CD4-positive, alpha-beta T cell treated with Interleukin-4 for 1 hour (primary cell): ENCODE measurements at places on chromosomes 3 and 15.

GRCh38 chr3:46649436-46649835 is 37.1 kb downstream of the FAM240A start:
- no peak for DNase-seq

- no peak for DNase-seq
These were observed at the start of gene MGLL for GRCh38 chr3:127822041-127822681. TSS of gene MGLL (minus strand) at chr3:127822515. CDS start at chr3:127822318, 197 bp downstream.

- DNase-seq, result peak; percentile 29
These were observed 226.8 kb upstream of the IGF1R start for GRCh38 chr15:98421419-98422129.

DNA sequence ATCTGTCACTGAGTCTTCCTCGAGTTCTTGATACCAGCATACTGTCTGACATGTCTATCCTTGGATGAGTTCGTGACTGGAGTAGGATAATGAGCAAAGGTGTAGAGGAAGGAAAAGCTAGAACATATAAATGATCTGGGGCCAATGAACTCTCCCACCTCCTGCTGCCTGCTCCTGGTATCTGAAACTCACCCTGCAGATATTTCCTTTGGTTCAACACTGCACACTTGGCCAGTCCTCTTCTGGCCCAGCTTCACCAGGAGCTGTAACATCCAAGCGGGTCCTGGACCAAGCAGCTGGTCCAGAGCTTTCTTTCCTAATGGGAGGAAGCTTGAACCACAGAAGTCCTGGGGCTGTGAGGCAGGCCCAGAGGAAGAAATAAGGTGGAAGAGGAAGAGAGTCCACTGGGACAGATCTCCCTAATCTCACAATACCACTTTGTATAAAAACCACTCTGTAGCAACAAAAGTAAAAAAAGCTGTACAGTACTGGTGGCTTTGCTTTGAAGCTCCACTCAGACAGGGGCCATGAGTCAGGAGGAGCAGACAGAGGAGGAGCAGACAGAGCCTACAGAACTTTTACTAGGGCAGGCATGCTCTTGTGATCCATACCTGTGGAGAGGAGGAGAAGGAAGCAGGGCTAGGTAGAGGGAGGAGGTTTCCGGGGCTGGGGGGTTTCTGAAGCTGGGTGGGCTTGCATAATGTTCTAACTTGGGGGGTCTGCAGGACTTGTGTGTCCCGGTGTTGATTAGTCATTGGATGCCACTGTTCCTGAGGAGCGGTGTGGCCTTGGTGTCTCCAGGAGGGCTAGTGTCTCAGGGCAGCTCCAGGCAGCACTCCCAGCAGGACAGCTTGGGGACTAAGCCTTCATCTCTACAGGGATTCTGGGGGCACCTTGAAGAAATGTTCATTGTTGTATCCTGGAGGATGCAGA is 166.9 kb downstream of the ABHD5 start:
- DNase-seq, result no peak

GRCh38 chr3:58667704-58668103 is 1.1 kb upstream of the FAM3D start:
- no peak for DNase-seq

DNA sequence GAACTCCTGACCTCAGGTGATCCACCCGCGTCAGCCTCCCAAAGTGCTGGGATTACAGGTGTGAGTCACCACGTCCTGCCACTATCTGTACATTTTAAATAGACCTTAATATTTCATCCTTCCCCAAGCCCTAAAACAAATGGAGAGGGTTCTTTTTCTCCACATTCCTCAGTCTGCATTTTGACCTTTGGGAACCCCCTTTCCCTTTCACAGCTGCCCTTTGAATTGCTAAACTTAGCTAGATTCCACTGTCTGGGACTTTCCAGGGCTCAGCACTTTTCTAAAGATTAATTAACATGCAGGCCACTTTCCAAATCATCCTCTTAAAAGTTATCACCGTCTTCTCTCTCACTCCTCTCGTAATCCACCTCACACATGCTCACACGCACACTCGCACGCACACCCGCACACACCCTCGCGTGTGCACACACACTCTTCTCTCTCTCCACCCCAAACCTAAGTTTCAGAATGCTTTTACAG is 124.2 kb downstream of the TMCO5A start:
- DNase-seq, result no peak

- no peak for DNase-seq
These were observed 422.8 kb upstream of the NAALADL2 start for GRCh38 chr3:174436367-174436766.

- no peak for DNase-seq
These were observed 75.4 kb upstream of the HACD2 start for GRCh38 chr3:123660141-123660675.

- DNase-seq, result no peak
These were observed 76.9 kb downstream of the CTNNB1 start for GRCh38 chr3:41276191-41276590.

GRCh38 chr3:169772897-169773816 is at the start of gene MYNN:
TSS of gene MYNN (plus strand) at chr3:169773396. CDS start at chr3:169774296, 900 bp downstream.
- DNase-seq, result peak; percentile 91

GRCh38 chr15:99414755-99415731 is 150.7 kb upstream of the MEF2A start:
- no peak for DNase-seq

GRCh38 chr3:46733026-46733800 is 15.5 kb upstream of the PRSS50 start:
- no peak for DNase-seq

GRCh38 chr15:100601163-100601562 is 821 bp downstream of the LINS1 start:
- DNase-seq, result peak; percentile 55

DNA sequence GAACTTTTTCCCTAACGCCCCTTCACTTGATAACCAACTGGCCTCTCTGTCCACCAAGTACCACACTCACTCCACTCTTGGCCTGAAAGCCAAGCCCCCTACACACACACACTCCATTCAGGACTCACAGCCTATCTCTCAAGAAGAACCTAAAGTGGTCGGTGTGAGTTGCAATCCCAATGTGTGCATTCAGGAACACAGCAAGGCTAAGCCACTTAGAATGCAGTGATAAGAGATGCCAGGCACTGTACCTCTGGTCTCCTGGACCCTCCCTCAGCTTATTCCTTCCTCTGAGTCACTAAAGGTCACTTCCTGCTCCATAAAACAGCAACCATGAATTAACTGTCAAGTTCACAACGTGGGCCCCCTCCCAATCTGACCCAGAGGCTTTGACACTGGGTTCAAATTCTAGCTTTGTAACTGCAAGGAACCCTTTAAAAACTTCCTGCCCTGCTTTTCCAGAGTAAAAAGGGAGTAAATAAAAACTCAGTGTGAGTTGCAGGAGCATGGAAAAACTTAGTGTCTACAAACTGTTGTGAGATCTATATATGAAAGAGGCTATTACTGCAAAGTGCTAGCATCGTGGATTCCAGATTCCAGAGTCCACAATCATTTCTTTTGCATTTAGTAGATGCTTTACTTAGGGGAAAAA is 17.6 kb upstream of the KCNMB3 start:
- no peak for DNase-seq

DNA sequence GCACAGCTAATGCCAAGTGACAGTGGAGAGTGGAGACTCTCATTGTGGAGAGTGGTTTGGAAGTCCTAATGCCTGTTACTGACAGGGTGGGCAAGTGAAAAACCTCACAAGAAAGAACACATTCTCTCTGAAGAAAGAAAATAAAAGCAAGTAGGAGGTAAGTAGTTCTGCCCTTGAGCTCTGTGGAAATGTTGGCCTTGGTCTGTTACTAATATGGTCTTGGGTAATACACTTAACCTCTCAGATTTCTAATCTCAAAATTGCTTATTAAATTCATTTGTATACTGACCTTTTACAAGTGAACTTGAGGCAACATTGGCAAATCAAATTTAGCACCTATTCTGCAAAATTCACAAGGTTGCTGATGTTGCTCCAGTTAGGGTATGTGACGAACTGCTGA is 291.6 kb upstream of the CBLB start:
- DNase-seq, result no peak

- no peak for DNase-seq
These were observed 42.9 kb downstream of the EAF1 start for GRCh38 chr3:15470261-15470660.

GRCh38 chr15:79184465-79184892 is 93.9 kb upstream of the RASGRF1 start:
- peak; percentile 59 for DNase-seq

DNA sequence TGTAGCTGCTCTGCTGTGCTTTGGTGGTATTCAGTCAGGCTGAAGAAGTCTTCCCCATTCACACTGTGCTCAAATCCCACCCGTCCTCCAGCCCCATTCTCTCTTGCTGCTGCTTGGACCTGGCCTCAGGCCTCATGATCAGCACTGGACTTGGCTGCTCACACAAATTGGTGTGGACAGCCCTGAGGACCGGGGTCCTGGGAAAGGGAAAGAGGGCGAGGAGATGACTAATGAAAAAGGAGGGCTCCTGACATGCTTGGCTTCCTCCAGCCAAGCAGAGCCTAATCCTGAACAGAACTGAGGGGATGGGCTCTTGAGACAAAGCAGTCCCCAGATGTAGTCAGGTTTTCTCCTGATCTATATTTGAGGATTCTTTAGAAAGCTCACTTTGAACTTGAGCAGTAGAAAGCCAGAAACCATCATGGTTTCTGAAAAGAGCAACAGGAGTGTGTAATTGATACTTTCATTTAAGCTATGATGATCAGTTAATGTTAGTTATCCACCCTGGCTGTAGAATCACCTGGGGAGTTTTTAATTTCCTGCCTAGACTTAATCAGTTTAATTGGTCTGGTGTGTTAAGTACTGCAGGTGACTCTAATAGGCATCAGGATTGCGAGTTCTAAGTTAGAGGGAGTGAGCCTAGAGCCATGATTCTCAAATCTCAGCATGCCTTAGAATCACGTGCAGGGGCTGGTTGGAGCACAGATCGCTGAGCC is 79.4 kb upstream of the THBS1 start:
- DNase-seq, result no peak

DNA sequence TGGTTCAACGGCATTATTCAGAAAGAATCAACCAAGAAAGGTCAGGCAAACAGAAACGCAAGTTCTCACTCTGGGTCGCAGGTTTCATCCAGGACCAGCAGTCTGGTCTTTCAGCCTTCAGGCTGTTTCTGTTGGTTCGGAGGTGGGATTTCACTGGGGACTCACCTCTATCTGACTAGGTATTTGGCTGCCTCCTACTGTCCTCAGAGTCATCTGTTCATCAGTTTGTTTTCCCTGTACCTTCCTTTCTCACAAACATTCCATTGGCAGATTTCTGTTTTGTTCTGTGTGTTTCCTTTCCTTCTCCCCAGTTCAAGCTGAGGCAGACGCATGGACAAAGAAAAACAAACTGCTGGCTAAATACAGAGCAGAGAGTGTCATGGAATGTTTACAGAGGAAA is 1046.6 kb upstream of the CFAP20DC start:
- DNase-seq, result no peak

GRCh38 chr15:65384505-65384894 is 6.7 kb upstream of the IGDCC3 start:
- no peak for DNase-seq

- no peak for DNase-seq
These were observed 39.8 kb downstream of the TBL1XR1 start for GRCh38 chr3:177157492-177157891.

- no peak for DNase-seq
These were observed 914.8 kb downstream of the TUSC7 start for GRCh38 chr3:117624424-117624823.

DNA sequence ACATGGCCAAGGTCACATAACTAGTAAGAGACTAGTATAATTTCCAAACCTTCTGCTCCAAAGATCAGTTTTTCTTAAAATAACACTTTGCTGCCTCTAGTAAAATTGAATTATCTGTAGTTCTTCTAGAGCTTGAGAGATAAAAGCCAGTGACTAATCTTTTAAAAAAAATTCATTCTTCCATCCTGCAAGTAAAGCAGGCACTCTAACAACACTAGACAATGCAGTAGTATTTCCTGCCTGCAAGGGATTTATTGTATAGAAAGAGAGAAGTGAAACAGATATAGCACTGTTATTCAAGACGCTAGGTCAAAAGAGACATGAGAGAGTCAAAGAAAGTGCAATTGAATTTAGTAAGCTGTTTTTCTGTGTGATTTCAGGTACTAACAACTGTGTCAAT is 159.5 kb upstream of the TBC1D5 start:
- DNase-seq, result no peak

GRCh38 chr3:39362812-39363211 is 20.4 kb upstream of the SLC25A38 start:
- no peak for DNase-seq

GRCh38 chr3:169256796-169257522 is 406.6 kb downstream of the MECOM start:
- DNase-seq, result no peak

- DNase-seq, result no peak
These were observed 74.7 kb downstream of the MAGI1 start for GRCh38 chr3:65963787-65964677.

DNA sequence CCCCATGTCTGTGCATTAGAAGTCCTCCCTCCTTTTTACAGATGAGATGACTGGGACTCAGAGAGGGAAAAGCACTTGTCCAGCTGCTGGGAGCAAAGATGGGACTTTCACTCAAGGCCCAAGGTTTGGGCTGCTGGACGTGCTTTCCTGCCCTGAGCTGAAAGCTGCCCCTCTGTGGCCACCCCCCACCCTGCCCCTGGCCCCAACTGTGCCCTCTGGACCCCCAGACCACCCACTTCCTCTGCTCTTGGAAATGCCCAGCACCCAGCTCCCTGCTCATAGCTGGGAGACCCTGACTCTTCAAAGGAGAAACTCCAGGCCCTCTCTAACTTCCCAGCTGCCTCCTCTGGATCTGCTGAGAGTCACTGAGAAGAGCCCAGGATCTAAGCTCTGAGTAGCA is 20.7 kb downstream of the GRIP2 start:
- no peak for DNase-seq

DNA sequence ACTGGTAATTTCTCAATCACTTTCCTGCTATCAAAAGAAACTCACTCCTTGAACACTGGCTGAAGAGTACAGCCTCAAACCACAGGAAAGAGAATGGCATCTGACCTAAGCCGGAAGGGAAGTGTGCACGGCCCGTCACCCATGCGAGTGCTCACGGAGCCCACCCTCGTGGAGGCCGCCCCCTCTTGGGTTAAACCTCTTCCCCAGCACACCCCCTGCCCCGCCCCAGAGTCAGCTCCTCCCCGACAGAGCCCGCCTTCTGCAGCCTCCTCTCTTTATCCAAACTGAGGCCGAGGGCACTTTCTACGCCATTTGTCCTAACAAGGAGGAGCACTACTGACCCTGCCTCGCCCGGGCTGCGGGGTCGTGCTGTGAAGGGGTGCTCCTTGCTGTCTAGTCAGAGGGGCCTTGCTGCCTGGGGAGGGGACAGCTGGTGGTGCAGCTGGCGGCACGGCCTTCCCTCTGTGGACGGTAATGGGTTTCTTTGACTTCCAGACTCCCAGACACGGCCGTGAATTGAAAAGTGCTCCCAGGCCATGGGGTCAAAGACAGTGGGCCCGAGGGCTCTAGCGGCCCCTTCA is 137.7 kb downstream of the NSMCE3 start:
- no peak for DNase-seq

DNA sequence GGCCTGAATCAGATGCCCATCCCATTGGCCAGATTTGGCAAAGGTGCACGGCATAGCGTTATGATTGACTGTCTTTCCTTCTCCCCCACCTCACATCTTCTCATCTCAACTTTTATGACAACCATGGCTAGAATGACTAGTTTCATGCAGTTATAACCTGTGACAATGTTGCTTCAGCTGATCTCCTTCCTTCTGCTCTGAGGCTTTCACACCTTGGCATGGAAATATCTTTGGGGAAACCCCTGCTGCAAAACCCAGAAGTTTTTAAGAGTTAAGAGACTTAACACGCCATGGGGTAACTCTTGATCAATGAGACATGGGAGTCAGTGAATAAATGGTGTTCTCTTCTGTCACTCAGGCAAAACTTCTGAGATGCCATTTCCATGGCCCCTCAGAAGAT is 290.7 kb upstream of the MDFIC2 start:
- no peak for DNase-seq
